WTC11 (cell line): ENCODE measurements at places on chromosomes 3 and 15.

- no peak for DNase-seq
These were observed 15.7 kb upstream of the KIF23 start for GRCh38 chr15:69398491-69398891.

DNA sequence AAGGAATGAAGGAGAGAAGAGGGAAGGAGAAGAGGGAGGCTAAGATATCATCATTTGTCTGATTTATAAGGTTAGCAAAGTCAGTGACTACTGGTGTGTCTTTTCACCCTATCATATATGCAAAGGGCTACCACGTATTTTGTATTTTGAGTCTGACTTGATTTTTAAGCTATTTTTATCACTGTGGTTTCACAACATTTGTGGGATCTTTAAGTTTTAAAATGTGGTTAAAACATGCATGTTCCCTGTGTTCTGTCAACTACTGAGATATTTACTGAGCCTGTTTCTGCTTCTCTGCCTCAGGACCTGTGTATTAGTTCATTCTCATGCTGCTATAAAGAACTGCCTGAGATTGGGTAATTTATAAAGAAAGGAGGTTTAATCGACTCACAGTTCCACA lies 22.5 kb upstream of the SPTSSB start:
- no peak for DNase-seq

DNA sequence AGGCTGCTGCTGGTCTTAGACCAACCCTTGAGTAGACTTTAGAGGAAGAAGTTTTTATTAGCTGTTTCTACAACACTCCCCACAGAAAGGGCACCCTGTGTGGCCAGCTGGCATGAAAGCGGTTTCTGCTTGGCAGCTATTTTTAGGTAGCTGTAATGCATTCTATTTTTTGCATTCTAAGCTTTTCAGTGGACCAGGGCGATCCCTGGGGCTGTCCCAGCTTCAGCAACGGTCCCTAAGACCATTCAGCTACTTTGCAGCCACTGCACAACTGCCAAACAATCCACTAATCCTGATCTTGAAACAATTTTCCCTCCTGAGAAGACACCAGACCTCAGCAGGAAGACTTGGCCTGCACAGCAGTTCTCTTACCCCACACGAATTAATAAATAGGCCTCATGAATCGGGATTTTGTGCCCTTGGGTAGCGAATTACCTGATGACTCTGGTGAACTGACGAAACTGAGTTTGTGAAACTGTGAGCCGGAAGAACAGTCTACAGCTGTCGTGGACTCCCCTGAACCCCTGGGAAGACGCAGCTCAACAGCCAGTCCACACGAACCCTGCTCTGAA lies 14.6 kb upstream of the TFRC start:
- no peak for DNase-seq

GRCh38 chr3:28752290-28752689 lies 403.7 kb upstream of the AZI2 start:
- no peak for DNase-seq

- DNase-seq, result no peak
These were observed 162.9 kb downstream of the NSMCE3 start for GRCh38 chr15:29106551-29107290.
